ENCODE measurements at places on chromosomes 13 and 19.

GRCh38 chr13:110263888-110264287, 43.1 kb downstream of the COL4A1 start:
- no peak for DNase-seq

DNA sequence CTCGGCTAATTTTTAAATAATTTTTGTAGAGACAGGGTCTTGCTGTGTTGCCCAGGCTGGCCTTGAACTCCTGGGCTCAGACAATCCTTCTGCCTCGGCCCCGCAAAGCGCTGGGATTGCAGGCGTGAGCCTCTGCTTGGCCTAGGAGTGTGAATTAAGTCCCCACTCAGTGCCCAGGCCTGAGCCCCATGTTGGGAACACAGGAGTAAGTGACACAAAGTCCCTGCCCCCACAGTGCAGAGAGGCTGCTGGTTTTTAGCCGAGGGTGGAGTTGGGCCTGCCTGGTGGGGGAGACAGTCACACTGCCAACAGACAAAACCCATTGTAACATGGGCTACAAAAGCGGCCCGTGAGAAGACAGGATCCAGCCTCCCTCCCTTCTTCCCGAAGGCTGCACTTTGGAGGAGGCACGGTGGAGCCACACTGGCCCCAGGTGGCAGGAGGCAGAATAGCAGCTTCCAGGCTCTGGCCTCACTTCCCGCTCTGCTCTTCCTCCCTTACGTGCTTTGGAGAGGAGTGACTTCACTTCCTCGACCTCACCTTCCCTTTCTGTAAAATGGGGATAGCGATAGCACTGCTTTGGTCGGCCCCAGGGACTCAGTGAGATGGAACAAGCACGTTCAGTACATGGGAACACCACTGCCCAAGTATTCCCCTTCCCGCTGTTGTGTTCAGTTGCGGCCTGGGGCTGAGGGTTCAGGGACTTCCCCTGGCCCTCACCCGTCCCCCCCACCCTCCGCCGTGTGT, 15.2 kb upstream of the EHD2 start:
- peak; percentile 82 for DNase-seq

GRCh38 chr13:44786756-44787155, 202.5 kb downstream of the NUFIP1 start:
- DNase-seq, result no peak

- DNase-seq, result peak; percentile 63
Measured at GRCh38 chr19:31351056-31351854, 2.0 kb upstream of the TSHZ3 start.

DNA sequence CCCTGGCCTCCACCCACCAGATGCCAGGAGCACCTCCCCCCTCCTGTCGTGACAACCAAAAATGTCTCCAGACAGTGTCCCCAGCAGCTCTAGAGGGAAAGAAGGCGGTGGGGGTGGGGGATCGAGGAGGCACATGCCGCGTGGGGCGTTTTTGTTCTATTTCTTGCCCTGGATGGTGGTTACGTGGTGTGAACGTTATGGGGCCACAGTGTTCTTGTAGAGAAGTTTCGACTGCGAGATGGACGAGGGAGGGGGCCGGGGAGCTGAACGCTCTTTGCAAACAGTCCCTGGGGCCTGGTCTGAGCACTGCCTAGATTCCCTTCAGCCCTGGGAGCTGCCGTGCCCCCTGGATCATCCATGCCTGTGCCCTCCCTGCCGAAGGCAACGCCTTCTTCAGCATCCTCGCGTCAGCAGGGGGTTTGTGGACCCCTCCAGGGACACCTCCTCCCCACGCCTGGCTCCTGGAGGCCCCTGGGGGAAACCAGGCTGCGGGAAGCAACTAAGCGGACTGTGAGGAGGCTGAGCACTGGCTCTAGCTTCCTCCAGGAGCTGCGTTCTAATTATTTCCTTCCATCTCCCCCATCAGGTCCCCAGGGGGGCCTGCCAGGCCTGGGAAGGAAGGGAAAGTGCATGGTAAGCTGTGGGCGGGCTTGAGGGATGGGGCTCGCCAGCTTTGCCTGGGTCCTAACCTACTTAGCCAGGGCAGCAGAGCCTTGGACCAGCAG, 131.5 kb downstream of the IER2 start:
- no peak for DNase-seq

GRCh38 chr13:90751026-90751425, 596.5 kb upstream of the MIR17HG start:
- no peak for DNase-seq

DNA sequence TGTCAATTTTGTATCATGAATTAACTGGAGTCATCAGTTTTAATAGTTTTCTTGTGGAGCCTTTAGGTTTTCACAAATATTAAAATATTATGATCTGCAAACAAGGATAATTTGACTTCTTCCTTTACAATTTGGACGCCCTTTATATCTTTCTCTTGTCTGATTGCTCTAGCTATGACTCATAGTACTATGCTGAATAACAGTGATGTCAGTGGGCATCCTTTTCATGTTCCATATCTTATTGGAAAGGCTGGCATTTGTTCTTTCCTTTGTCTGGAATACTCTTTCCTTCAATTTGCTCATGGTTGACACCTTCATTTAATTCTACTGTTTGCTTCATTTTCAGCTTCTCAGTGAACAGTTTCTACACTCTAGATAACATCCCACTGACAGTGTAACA, 1129.3 kb downstream of the SLITRK5 start:
- DNase-seq, result no peak

- DNase-seq, result no peak
Measured at GRCh38 chr19:49676136-49676783, 811 bp upstream of the PRMT1 start.

DNA sequence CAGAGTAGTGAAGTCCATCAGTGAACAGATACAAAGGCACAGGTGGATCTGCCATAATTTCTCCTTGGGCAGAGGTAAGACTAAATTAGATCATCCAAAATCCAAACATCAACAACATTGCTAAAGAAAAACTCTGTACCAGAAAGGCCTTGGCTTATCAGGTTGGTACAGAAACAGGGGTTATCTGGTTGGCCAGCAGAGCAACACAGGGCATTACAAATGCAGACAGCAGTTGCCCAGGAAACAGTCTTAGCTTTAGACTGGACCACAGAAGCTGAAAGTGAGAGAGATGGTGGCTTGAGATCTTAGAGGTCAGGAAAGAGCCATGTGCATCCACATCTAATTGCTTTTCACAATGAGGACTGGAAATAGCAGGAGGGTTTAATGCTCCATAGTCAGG, 26.6 kb upstream of the DGKH start:
- DNase-seq, result no peak

GRCh38 chr19:50181121-50181520, 18.0 kb upstream of the IZUMO2 start:
- no peak for DNase-seq

DNA sequence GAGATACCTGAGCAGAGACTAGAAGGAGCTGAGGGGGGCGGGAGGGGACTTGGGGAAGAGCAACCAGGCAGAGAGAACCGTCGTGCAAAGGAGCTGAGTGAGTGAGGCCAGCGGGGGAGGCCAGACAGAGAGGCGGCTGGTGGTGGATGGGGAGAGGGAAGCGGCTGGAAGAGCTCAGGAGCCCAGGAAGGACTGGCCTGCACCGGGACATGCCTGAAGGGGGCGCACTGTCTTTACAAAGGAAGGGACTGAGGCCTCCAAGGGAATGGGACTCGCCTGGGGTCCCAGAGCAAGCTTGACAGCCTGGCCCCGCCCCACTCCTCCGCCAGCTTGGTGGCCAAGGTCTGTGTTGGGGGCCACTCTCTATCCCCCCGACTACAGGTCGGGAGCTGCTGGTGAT, 14.9 kb downstream of the ONECUT3 start:
- DNase-seq, result no peak

- no peak for DNase-seq
Measured at GRCh38 chr19:16112778-16113177, 1.1 kb downstream of the RAB8A start.
